ENCODE measurements at places on chromosomes 3 and 15.

DNA sequence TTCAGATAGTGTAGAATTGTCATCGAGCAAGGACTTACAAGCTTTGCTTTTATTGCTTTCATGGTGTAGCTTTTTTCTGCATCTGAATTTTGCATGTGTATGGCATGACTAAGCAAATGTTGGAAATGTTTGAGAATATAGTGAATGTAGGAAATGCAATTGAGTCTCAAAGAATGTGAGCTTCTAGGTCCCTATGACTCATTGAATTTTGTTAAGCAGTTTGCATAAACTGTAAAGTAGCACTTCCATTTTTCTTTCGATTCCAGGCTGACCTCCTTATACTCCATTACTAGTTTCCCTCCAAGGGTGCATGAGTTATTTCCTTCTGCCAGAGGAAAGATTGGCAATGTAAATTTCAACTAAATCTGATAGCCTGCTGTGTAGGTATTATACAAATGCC lies 619.2 kb downstream of the DIPK2A start:
- DNase-seq, result peak; percentile 5

GRCh38 chr3:141373768-141374526 lies 5.6 kb downstream of the ZBTB38 start:
- DNase-seq, result peak; percentile 37

DNA sequence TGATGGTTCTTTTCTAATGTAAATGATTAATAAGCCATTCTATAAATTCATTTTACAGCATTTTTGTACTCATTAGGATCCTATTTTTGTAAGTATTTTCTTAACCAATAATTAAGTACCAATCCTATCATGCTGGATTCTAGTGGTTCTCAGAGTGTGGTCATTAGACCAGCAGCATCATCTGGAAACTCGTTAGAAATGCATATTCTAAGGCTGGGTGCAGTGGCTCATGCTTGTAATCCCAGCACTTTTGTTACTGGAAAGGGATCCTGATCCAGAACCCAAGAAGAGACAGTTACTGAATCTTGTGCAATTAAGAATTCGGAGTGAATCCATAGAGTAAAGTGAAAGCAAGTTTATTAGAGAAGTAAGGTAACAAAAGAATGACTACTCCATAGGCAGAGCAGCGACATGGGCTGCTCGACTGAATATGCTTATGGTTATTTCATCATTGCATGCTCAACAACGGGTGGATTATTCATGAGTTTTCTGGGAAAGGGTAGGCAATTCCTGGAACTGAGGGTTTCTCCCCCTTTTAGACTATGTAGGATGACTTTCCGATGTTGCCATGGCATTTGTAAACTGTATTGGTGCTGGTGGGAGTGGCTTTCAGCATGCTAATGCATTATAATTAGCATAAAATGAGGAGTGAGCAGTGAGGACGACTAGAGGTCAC lies 9.9 kb upstream of the CEMIP start:
- no peak for DNase-seq

DNA sequence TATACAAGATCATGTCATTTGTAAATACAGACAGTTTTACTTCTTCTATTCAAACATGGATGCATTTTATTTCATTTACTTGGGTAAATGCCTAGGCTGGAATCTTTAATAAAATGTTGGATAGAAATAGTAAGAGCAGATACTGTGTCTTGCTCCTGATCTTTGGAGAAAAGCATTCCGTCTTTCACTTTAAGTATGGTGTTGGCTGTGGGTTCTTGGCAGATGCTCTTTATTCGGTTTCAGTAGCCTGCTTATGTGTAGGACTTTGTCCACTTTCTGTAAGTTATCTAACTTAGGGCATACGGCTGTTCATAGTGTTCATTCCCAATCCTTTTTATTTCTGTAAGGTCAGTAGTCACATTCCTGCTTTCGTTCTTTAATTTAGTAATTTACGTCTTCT lies 303.0 kb downstream of the ADAMTS17 start:
- no peak for DNase-seq

DNA sequence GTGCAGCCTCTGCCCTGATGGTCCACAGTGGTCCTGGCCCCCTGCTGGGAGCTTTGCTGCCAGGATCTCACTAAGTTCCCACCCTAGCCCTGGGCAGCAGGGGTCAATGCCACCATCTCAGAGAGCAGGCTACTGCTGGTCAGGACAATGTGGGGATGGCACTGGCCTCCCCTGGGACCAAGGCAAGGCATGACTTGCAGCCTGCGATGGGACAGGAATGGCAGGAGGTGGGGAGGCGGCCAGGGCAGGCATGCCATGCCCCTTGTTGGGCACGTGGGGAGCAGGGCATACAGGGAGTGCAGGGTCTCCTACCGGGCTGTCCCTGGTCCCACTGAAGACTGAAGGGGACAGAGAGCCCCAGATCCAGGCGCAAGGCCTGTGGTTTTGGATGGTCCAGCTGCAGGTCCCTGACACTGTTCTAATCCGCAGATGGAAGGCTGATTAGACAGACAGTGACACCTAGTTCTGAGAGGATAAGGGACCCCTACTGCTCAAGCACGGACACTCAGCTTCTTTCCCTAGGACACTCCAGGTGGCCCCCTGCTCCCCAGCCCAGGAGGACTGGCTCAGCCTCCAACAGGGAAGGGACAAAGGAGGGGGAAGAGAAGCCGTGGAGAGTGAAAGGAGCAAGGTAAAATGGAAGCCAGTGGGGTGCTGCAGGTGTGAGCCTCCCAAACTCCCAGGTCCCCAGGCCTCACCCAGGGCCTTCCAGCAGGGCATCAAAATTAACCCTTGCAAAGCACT lies 69.2 kb upstream of the RPL32 start:
- DNase-seq, result no peak

GRCh38 chr15:61184431-61184830 lies 44.7 kb downstream of the RORA start:
- no peak for DNase-seq

GRCh38 chr15:78859971-78860719 lies 12.5 kb upstream of the MORF4L1 start:
- DNase-seq, result peak; percentile 78

DNA sequence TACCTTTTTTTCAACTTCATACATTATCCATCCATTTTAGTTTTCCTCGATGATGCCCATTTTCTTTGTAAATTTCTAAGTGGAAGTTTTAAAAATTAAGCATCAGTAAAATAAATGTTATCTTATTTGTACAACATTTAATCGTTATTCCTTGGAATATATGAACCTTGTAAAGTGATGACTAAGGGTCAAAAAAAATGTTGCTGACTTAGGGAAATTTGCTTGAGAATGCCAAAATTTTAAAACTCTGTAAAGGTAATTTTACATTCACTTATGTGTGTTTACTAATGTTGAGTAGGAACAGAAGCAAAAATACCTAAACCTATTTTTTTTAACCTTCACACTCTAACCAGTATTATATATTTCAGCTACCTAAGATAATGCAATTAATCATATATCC lies 917.1 kb downstream of the VGLL3 start:
- no peak for DNase-seq

DNA sequence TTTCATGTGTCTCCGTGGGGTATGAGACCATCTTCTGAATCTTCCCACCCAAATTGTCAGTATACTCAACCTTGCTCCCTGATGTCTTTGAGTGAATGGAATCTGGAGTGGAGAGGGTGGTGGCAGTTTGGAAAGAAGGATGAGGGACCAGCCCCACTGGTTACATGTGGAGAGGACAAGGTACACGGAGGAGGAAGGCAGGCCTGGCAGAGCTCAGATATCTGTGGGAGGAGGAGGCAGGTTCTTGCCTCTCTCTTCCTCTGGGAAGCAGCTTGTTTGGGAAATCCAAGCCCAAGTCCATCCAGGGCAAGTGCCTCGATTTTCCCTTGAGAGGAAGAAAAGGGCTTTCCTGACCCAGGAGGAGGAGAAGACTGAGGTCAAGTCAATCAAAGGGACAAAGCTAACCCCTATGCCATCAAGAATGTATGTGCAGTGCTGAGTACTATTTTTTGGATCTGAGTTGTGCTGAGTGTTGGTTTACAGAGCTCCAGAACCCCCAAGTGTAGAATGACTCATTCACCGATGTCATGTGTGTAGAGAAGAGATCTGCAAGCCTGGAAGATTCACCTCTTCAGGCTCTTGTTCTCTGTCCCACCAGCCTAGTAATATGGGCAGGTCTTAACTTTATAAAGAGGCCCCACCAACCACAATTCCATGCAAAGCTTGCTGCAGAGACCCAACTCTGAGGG lies 19.8 kb upstream of the LOXL1 start:
- DNase-seq, result no peak

GRCh38 chr3:31188112-31188511 lies 293.7 kb upstream of the GADL1 start:
- no peak for DNase-seq

GRCh38 chr3:160128056-160128455 lies 97.2 kb upstream of the C3orf80 start:
- no peak for DNase-seq

Data from epithelial cell of esophagus (primary cell).